ENCODE measurements at places on chromosomes 16 and 17.

DNA sequence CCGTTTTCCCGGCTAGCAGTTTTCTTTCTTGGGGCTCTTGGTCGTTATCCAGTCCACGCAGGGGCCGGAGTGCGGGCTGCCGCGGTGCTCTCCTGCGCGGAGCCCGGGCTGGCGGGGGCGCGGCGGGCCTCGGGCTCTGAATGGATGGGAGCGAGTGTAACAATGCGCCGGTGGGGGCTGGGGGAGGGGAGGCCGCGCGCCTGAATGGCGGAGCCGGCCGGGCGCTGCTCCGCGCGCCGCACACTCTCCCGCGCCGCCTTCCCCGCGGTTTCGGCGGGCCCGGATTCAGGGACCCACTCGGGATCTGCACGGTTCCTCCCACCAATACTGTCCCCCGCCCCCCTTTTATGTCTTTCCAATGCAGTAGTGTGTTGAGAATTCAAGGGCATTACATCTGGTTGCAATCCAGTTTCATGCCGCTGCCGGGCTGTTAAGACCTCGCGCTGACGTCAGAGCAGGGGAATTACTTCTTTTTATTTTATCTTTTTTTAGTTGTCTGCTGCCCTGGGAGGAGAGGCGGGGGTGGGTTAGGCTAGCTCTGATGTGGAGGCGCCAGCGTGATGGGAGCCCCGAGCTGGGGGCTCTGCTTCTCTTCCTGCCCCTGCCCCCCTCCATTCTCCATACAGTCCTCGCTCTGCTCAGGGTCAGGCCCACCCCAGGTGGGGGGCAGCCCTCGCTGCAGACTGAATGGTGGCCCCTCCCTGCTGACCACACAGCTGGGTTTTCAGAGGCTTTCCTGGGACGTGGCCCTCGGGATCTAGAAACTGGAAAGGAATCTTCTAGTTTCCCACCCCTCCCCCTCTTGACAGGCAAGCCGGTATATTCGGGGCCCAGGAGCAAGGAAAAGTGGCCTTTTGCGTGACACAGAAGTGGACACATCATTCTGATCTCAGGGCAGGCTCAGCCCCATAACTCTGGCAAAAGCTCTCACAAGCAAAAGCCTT lies 1.8 kb downstream of the RAI1 start:
- peak; percentile 64 for DNase-seq

DNA sequence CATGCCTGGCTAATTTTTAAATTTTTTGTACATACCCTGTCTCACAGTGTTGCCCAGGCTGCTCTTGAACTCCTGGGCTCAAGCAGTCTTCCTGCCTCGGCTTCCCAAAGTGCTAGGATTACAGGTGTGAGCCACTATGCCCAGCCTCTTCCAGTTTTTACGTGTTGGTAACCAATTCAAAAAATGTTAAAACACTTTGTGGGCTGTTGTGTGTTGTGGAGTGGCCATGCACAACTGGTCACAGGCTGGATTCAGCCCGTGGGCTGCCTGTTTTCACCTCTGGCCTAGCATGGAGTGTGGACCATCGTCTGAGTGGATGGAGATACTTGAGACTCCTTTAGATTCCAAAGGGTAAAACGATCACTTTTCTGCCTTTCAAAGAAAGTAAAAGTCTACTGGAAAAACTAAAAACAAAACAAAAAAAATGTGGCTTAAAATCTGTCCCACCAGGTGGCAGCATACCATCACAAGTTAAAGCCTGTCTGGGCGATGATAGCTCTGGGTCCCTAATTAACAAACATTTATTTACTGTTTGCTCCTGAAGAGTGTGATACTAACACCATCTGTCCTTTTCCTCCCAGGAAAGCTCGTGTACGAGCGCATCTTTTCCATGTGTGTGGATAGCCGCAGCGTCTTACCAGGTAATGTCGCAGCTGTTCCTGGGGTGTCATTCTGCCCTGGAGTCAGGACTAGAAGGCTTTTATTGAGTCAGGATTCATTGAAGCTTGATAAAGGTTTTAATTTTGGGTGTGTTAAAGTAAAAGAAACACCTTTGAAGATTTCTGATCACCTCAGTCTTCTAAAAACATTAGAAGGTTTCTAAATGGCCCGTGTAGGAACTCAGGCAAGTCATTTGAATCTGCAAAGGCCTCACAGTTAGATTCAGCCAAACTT lies 45.8 kb downstream of the VPS35L start:
- DNase-seq: no peak

DNA sequence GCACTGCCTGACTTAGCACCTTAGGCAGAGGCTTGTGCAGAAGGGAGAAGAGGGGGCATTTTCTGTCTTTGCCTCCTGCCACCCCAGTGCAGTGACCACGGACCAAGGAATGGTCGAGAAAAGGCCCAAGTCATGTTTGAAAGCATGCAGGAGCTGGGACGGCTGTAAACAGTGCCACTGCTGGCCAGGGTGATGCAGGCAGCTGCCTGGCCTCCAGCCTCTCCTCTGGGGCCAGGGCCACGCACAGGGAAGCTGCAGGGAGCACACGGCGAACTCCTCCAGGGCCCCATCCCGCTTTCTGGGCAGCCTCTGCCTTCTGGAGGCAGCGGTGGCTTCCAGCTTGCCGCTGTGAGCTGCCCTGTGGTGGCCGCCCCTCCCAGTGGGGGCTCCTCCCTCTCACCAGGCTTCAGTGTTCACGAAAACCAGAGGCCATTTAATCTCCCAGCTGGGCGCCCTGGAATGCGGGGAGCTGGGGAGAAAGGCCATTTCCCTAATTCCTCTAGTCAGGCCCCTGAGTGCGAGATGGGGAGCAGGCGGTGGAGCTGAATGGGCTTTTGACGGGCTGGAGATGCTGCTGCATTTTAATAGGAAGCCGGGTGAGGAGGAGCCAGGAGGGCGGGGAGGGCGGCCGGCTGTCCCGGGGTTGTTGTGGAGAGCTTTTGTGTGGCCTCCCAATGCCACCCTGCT lies 28.7 kb upstream of the DNAI2 start:
- DNase-seq: no peak

DNA sequence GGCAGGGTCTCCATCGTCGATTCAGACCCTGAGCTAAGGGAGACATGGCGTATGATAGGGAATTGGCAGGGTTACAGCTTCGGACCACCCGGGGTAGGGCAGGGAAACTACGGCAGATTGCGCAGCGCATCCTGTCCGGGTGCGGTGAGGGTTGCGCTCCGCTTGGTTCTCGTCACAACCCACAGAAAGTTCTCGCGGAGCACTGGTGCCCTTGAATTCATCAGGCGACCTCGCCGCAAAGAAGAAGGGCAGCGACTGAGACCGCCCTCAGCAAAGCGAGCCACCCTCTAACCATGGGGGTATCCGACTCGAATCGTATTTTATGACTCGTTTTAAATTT lies 1.2 kb downstream of the HS3ST3B1 start:
- DNase-seq: peak; percentile 53

- DNase-seq: no peak
Measured at GRCh38 chr17:28963055-28963611, 11.8 kb upstream of the PHF12 start.

GRCh38 chr16:31083556-31083955 lies 5.2 kb downstream of the PRSS53 start:
- no peak for DNase-seq

GRCh38 chr16:79201436-79201835 lies 399.1 kb downstream of the MAF start:
- no peak for DNase-seq

DNA sequence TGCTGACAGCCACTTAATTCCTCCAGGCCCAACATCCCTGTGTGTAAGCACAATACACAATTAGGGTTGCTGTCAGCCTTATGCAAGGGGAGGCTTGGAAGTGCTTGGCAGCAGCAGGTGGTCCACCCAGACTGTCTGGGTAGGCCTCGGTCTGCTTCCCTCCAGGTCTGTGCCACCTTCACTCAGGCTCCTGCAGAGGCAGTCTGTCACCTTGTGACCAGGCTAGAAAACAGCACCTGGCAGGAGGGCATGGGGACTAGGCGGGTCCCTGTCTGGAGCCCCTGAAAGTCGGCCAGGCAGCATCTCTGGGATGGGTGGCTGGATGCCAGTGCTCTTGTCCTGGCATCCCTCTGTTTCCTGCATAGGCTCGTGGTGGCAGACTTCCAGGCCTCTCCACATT lies 578.1 kb downstream of the KCNJ18 start:
- DNase-seq: no peak

DNA sequence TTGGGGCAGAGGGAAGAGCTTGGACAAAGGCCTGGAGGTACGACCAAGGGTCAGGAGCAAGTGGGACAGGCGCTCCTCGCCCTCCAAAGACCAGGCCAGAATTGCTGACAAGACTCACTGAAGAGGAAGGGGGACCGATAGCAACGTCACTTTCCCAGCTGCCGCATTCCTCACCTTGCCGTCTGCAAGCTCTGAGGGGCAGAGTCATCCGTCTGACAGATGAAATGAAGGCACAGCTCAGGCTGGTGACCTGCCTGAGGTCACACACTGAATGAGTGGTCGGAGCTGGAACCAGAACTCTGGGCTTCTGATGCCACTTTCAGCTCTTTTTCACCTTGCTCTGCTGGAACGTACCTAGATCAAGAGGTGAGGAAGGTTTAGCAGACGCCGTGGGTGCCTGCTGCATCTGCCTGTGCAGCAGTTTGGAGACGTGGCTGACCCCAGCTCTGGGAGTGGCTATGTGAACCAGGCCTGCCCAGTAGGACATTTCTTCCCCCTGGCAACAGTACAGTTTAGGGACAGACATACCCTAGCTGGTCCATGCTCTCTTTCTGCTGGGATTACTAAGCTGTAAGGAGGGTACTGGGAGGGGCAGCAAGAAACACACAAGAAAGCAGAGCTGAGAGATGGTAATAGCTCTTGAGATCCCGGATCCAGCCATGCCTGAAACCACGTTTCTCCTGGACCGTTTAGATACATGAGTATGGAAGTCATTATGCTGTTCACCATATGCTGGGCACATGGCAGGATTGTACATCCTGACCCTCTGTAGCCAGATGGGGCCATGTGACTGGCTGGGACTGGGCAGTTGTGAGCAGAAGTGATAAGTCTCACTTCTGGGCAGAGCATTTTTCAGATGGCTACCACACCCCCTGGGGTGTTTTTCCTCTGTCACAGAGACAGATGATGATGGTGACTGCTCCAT lies 50.9 kb downstream of the IL21R start:
- no peak for DNase-seq

GRCh38 chr17:65368341-65368740 lies 193.1 kb downstream of the AXIN2 start:
- no peak for DNase-seq

GRCh38 chr17:66859353-66859752 lies 24.4 kb downstream of the CACNG5 start:
- no peak for DNase-seq

- DNase-seq: no peak
Measured at GRCh38 chr17:65634533-65634932, 73.1 kb upstream of the AXIN2 start.

Data from activated T-cell treated with anti-CD3 and anti-CD28 coated beads for 48 hours (primary cell).